LHCN-M2 (cell line): ENCODE measurements at places on chromosomes 11 and 22. TPM values are rescaled to one million over a fixed set of nuclear protein-coding genes. Genes with fewer than 3 reads are reported as not detected.
A peak's percentile ranks its signal among the peaks of the same experiment; 100 is the strongest.

GRCh38 chr11:12675951-12676711 lies 1.9 kb downstream of the TEAD1 start:
- DNase-seq: peak; percentile 54

DNA sequence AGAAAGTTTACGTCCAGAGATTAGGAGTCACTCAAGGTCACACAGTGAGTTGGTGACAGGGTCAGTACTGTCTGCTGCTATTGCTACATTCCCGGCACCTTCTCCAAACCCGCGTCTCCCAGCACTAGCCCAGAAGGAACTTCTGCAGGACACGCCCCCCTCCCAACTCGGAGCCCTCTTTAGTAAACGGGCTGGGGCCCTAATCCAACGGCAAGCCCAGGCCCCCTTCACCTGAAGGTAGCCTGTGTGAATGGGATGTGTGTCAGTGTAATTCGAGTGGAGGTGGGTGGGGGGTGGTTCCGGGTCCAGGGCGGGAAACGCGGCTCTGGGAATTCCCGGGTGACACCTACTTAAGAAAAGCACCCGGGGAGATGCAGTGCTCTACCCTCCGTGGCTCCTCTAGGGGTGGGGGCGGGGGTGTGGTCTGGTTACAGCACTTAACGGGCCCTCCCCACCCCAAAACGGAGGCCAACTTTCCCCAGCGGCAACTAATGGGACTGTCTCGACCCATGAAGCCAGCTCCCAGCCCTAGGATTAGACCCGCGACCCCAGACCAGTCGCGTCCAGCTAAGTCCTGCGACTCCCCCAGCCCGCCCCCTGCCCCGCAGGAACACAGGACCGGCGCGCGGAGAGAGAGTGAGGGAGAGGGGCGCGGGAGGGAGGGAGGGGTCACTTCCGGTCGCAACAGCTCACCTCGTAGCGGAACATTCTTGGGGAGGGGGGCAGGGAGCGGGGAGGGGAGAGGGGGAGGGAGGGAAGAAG lies 468 bp downstream of the PATL1 start:
- DNase-seq: peak; percentile 43

Gene YPEL4
- total RNA-seq: 0.32 and 0.46 TPM in 2 replicates

DNA sequence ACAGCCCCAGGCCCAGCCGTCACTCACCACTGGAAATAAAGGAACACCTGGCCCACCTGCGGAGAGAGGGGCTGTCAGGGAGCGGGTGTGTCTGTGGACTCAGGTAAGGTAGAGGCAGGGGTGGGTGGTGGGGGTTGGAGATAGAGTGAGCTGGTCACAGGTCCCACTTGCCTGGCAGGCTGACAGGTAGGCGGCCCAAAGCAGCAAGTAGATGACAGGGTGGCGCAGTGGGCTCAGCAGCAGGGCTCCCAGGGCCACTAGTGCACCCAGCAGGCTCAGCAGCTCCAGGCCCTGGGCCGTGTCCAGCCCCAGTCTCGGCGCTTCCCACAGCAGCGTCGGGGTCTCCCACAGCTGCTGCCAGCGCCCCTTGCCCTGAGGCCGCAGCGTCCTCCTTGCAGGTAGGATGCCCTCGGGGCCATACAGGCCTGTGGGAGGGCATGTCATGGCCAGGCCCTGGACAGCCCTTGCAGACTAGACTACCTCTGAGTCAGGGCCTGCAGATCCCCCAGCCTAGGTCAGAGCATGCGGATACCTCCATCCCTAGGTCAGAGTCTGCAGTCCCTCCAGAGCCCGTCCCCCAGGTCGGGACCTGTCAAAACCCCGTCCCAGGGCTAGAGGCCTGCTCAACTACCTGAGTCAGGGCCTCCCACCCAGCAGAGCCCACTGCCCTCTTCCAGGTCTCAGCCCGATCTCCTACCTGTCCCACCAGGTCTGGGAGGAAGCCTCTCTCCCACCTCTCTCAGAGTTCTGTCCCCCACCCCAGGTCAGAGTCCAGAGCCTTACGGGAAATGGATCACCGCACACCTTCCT lies 686 bp downstream of the LMF2 start:
- no peak for DNase-seq

DNA sequence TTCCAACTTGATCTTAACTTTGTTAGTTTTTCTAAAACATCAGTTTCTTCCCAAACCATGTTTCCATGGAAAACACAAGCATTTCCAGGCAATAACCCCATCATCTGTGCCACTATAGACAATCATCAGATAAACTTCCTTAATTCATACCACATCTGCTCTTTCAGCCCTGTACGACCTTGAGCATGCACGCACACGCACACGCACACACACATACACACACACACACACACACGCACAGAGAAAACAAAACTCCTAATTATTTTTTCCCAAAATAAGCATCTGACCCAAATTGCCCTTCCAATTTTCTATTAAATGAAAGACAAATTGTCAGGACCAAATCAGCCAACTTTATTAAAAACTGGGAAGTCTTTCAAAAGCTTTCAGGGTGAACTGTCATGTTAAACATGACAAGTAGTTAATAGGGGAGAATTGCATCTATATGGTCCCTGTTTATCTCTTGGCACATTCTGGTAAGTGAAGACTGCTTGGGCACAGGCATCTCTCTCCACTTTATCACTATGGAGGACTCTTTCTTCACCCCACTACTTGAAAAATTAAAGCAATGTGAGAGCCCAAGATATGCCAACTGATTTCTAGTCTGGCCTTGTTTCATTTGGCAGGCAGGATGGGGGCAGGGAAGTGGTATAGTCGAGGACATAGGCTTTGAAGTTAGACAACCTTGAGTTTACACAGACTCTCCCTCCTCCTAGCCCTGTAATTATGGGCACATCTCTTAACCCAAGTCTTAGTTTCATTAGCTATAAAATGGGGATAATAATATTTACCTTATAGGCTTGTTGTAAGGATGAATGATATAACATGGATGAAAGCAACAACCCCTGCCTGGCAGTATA lies 15.1 kb downstream of the ADM start:
- DNase-seq: no peak

GRCh38 chr22:27996981-27997380 lies 77.9 kb upstream of the PITPNB start:
- no peak for DNase-seq

- peak; percentile 5 for DNase-seq
Measured at GRCh38 chr11:14054116-14055107, 91.9 kb downstream of the SPON1 start.

- peak; percentile 83 for DNase-seq
Measured at GRCh38 chr11:17986007-17986710, 26.7 kb downstream of the SERGEF start.

Gene TMEM191C
- 0.32 and 0.69 TPM in 2 replicates for total RNA-seq

DNA sequence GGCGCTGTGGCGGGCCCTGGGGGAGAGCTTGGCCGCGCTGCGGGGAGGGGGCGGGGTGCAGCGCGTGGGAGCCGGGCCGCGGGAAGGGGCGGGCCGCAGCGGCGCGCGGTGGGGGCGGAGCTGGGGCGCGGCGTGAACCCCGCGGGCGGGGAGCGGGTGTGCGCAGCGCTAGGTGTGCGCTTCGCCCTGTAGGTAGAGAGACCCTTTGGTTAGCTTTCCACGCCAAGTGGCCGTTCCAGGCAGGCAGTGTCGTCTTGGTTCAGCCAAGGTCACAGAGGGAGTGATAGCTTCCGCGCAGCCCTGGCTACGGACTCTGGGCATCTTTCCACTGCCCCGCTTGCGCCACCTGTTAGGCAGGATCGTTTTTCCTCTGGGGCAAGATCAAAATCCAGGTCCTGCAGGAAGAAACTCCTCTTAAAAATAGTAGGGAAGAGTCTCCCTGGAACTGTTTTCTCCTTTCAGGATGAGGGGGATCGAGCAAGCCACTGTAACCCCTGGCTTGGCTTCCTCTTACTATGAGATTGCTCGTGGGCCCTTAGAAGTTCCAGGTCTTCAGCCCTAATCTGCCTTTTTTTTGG lies 434 bp downstream of the BANF1 start:
- DNase-seq: peak; percentile 61

DNA sequence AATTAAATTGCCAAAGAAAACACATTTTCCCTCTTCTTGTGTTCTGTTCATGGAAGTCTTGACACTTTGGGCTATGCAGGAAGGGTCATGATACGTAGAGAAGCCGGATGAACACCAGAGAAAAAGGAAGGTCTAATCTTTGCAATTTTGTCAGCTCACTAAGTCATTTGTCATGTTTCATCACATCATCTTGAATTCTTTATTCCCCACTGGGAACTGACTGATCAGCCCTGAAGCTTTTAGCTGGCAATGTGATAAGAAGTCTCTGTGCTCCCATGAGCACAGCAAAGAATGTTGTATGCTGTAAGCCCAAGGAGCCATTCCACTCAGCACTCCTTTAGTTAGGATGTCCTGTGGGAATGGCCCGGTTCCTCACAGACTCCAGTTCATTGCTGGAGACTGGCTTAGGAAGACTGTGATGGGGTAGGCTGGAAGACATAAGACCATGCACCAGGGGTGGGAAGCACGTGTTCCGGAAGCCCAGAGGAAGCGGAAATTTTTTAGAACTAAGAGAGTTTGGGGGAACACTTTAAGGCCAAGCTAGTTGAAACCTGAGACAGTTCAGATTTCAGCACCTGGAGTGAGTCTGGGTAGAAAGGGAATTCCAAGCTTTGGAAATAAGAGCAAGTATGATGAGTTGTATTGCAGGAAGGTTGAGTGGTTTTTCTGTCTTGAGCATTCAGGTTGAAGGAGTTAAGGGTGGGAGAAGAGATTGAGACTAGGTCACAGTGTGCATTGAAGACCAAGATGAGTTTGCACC lies 306.7 kb upstream of the MTNR1B start:
- no peak for DNase-seq

Gene HSPB2
- total RNA-seq: 0.58 and 1.6 TPM in 2 replicates

Gene IGSF22
- not detected in 2 replicates for total RNA-seq

Gene RNF215
- 36.0 and 39.5 TPM in 2 replicates for total RNA-seq

Gene SIPA1
- 26.1 and 32.3 TPM in 2 replicates for total RNA-seq
